Stimulated activated CD4-positive, alpha-beta T cell treated with anti-CD3 and anti-CD28 coated beads, Interleukin-1b, Interleukin-23, amount 100 ng/mL, for 1 hour (primary cell): ENCODE measurements at places on chromosomes 2 and 18.

- no peak for DNase-seq
Measured at GRCh38 chr2:52532956-52533355, 1234.6 kb upstream of the CHAC2 start.

DNA sequence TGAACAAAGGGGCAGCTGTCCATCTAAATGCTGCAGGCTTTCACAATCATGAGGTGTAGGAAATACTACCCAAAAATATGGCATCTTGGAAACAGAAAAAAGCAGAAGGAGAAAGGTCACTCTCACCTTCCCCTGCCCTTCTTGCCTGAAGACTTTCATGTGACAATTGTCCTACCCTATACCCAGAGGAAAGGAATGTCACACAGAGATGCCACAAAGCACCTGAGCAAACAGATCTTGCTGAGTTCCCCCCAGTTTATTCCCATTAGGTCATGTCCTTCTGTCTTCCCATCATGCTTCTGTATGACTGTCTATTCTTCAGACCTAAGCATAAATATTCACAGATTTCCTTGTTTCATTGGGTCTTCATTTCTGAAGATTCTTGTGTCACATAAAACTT, 116.6 kb upstream of the MSH6 start:
- no peak for DNase-seq

- DNase-seq, result no peak
Measured at GRCh38 chr18:64148988-64149387, at the start of gene LINC00305. Gene LINC00305 (minus strand): TSS chr18:64149088.

DNA sequence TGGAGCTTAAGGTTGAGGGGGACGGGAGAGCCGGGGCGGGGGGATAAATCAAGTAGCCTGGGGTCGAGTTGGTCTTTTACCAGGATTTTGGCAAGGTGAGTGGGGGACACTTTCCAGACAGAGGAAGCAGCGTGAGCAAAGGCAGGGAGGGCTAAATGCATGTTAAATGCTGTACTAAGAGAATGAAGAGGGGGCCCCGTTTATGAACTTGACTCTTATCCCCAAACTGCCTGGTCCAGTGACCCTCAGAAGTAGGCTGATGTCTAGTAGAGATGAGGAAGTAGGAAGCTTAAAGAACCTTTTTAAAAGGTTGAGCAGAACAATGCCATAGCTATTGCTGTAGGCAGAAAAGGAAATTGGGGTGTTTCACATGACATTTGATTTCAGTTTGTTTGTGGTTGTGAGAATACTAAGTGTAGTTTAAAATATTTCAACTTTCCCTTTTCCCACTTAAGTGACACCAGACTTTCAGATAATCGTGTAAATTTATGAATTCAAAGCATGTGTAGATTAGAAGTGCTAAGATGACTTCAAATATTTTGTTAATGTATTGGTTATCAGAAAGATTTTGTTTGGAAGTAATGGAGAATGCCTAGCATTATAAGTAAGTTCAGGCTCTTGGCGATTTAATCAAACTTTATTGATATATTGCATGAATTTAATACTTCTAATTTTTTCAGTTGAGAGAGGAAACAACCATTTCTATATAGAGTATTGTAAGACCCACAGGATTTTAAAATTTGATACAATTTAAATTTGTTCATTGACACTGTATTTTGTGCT, 1.8 kb downstream of the REL start:
- DNase-seq, result no peak

GRCh38 chr18:43539862-43540261, 262.6 kb upstream of the SYT4 start:
- no peak for DNase-seq

GRCh38 chr18:56019156-56019555, 431.2 kb upstream of the TCF4 start:
- DNase-seq, result no peak

GRCh38 chr2:130963196-130963848, 126.6 kb downstream of the ARHGEF4 start:
- DNase-seq, result no peak

GRCh38 chr2:102387763-102388546, 32.4 kb downstream of the IL18R1 start:
- DNase-seq, result no peak

DNA sequence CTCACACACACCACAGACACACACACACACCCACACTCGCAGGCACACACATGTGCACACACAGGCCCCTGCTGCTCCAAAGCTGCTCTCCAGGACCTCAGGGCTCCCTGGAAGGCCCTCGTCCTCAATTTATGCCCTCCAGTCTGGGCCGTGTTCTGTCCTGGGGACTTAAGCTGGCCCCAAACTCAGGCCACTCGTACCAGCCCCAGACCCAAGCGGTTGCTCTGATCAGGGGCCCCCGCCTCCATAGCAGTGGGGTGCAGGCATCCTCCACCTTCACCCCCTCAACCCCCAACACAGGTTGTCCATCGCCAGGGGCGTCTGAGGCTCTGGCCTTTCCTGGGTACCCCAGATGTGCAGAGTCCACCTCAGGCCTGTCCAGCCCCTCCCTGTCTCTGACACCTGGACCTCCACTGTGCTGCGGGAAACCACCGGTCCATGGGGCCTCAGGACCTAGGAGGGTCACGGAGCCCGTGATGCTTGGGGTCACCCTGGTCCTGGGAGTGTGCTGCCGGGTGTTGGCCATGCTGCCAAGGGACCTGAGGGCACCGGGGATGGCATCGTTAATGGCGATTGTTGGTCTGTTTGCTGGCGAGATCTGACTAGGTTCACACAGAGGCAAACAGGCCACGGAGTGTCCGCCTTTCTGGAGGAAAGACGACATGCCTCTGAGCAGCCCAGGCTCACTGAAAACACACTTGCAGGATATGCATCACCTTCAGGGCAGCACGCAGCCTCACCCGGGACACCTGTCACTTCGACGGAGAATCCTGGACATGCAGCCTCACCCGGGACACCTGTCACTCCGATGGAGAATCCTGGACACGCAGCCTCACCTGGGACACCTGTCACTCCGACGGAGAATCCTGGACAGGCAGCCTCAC, 155.6 kb downstream of the NDUFA10 start:
- DNase-seq, result no peak

DNA sequence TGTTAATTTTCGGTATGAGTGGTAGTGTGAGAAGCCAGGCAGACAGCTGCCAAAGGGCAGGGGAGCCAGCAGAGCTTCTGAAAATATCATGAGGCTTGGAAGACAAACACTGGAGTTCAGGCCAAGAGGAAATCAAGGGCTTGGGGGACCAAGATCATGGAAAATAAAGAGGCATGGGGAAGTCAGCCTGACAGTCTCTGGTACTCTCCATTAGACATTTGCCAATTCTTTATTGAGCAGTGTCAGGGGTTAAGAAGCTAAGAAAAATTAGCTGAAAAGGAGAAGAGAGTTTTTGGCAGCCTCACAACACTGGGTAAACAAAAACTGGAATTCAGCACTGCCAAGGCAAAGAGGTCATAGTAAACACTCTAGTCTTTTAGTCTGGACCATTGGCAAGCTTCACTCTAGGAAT, 612.7 kb downstream of the EPHA4 start:
- DNase-seq, result no peak

DNA sequence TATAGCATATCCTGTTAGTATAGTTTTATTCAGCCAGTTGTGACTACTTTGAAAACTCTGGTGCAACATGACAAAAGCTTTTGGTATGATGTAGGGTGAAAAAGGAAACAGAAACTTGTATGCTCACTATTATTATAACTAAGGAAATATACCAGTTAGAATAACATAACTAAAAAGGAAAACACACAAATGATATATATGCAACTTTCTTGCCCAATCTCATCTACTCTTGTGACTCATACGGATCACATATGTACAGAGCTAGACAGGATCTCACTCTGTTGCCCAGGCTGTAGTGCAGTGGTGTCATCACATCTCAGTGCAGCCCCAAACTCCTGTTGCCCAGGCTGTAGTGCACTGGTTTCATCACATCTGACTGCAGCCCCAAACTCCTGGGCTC, 12.4 kb upstream of the TLK1 start:
- DNase-seq, result no peak

- no peak for DNase-seq
Measured at GRCh38 chr18:33135951-33136660, 304.4 kb downstream of the CCDC178 start.

- DNase-seq, result no peak
Measured at GRCh38 chr2:159285929-159286708, at the start of gene WDSUB1. Gene WDSUB1 (minus strand): TSS chr2:159286703. CDS start chr2:159283069, 3,634 bp downstream.

DNA sequence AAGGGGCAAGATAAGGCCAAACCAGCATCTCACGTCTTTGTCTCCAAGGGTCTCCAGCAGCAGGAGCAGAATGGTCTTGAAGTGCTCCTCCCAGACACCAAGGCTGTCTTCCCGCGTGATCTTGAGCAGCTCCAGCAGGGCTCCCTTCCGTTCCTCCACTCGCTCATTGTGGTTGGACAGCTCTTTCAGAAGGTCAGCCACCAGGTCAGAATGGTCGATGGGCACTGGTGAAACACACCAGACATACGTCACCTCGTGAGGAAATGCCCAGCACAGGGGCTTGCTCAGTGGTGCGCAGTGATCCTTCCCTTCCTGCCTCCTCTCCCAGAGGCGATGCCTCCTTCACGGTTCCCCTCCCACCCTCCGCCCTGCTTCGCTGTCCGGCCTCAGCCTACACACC, 80.1 kb upstream of the TFCP2L1 start:
- DNase-seq, result no peak

- DNase-seq, result no peak
Measured at GRCh38 chr2:71478806-71479205, 25.4 kb downstream of the DYSF start.

- no peak for DNase-seq
Measured at GRCh38 chr18:8741117-8741516, 35.8 kb downstream of the MTCL1 start.

DNA sequence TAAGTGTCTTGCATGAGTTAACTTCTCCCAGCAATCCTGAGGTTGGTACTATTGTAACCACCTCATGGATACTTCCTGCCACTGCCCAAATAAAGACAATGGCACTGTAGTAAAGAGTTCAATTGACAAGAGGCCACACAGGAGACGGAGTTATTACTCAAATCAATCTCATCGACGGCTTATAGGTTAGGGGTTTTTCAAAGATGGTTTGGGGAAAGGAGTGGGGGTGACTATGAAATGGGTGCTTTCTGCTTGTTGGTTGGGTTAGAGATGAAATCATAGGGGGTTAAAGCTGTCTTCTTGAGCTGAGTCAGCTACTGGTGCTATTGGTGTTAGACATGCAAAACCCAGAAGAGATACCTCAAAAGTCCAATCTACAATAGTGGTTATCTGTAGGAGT, 1258.0 kb upstream of the ZEB2 start:
- no peak for DNase-seq

DNA sequence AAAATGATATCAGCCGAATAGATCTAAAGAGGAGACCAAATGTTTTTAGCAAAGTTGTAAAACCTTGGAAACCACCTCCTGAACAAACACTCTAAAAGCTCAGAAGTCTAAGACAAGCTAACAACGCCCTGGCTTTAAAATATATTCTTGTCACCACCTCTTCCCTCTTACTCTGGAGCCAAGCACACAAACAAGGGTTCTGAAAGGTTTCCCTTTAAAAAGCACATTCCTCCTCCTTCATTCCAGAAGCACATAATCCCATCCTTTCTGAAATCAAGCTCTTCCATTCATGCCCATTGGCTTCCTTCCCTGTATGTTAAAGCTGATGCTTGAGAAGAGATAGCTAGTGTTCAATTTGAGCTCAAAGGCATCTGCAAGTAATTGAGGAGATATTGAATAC, 382.0 kb downstream of the LNPK start:
- no peak for DNase-seq

- DNase-seq, result no peak
Measured at GRCh38 chr2:119283873-119284331, 60.3 kb downstream of the STEAP3 start.

- no peak for DNase-seq
Measured at GRCh38 chr2:164761737-164762460, 79.7 kb downstream of the COBLL1 start.

- no peak for DNase-seq
Measured at GRCh38 chr2:15782769-15783294, 157.5 kb upstream of the MYCN start.

DNA sequence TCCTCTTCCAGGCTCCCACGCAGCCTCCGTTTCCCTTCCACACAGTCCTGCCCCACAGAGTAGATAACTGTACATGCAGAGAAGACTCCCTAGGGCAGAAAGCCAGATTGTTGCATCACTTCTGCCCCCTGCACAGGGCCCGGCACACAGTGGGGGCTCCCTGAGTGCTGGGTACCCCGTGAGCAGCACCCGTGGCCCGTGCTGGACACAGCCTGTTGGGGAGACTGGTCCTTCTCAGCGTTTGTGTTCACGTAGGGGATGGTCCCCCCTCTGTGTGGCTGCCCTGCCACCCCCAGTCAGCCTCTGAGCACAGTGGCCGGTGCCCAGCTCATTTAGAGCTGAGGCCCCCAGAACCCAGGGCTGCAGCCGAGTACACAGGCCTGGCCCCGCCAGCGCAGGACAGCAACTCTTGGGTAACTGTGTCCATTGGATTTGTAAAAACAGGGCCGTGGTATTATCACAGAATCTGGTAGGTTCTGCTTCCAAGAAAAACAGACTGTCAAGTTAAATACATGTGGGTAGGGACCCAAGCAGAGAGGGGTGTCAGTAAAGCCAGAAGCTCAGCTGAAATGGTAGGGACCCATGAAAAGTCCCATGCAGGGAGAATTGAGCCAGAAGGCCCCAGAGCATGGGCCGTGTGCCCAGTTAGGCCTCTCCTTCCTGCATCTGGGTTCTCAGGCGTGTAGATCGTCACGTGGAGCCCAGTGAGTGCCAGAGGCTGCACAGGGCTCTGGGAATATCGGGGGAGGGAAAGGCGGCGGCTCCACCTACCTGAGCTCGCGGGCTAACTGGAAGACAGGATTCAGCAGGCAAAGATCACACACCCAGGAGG, 257.3 kb downstream of the ATAD2B start:
- DNase-seq, result no peak

GRCh38 chr18:54323970-54324369, 33.7 kb downstream of the STARD6 start:
- no peak for DNase-seq

DNA sequence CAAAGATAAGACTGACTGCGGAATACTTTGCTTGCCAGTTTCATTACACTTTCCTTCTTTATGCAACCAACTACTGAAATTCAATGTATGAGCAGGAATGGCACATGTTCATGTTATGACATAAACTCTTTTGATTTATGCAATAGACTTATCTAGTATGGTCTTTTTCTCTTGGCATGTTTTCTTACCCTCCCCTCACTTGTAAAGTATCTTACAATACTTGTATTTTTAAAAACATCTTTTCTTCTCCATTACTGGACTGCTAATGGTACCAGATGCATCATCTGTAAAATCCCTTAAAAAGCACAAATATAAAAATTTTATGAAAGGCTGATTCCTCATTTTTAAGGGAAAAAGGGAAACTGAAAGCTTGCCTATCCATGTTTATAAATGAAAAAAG, 373.8 kb downstream of the ZEB2 start:
- DNase-seq, result no peak
